Fibroblast of villous mesenchyme (primary cell): ENCODE measurements at places on chromosomes 7 and 10. TPM values are rescaled to one million over a fixed set of nuclear protein-coding genes. Genes with fewer than 3 reads are reported as not detected.

DNA sequence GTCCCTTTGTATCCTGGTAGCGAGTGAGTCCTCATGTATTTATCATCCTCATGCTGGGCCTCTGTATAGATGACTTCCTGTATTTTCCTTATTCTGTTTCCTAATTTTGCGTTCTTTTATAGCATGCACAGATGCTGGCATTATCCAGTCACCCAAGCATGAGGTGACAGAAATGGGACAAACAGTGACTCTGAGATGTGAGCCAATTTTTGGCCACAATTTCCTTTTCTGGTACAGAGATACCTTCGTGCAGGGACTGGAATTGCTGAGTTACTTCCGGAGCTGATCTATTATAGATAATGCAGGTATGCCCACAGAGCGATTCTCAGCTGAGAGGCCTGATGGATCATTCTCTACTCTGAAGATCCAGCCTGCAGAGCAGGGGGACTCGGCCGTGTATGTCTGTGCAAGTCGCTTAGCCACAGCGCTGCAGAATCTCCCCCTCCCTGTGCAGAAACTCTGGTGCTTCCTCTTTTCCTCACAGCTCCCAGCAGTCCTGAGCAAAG lies 183.1 kb upstream of the PRSS58 start:
- DNase-seq = no peak

The PNLIPRP1 gene
- not detected in 2 replicates for total RNA-seq

DNA sequence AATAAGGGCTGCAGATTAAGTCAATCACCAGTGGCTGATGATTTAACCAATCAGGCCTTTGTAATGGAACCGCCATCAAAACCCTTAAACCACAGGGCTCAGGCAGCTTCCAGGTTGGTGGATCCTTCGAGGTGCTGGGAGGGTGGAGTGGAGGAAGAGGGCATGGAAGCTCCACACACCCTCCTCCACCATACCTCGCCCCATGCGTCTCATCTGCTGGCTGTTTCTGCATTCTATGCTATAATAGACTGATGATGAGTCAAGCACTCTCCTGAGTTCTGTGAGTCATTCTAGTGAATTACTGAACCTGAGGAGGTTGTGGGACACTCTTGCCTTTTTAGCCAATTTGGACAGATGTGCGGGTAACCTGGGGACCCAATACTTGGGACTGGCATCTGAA lies 43.9 kb downstream of the CHST15 start:
- no peak for DNase-seq

DNA sequence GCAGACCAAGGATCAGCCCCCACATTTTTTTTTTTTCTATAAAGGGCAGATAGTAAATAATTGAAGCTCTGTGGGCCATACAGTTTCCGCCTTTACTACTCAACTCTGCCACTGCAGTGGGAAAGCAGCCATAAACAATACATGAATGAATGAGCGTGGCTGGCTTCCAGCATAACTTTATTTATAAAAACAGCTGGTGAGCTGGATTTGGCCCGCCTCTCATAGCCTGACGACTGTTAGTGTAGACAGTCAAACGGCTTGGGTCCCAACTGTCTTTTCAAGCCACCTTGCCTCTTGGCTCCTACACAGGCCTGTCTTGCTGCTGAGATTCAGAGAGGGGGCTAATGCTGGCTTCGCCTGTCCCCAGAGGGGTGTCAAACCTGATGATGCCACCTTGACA lies 169.8 kb upstream of the GPR26 start:
- no peak for DNase-seq

GRCh38 chr7:45921699-45922519 lies 837 bp upstream of the IGFBP3 start:
- peak; percentile 82 for DNase-seq

DNA sequence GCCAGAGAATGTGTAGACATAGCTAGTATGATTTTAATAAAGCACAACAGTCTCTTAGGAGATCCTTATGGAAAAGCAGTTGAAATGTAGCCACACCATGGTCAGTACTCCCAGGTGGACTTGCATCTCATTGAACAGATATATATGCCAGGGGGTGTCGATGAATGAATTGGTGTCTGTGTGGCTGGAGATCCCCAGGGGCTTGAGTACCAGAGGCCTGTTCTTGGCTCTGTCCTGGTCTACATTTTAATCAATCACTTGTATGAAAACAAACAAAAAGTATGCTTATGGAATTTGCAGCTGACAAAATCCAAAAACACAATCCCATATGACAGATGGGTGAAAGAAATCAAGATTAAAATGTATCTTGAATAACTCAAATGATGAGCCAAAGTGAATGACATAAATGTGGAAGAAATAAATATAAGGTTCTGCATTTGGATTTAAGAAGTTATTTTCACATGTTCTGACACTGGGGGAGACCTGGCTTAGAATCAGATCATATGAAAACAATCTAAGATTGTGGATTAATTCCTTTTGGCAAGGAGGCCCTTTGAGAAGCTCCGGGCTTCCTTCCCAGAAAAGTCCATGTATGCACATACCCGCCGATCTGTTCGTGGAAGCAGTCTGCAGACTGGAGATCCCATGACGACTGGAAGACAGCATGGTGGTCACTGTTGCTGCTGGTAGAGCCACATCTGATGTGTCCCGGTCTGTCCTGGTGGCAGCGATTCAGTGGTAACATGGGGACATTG lies 15.6 kb downstream of the CLEC2L start:
- DNase-seq = no peak

DNA sequence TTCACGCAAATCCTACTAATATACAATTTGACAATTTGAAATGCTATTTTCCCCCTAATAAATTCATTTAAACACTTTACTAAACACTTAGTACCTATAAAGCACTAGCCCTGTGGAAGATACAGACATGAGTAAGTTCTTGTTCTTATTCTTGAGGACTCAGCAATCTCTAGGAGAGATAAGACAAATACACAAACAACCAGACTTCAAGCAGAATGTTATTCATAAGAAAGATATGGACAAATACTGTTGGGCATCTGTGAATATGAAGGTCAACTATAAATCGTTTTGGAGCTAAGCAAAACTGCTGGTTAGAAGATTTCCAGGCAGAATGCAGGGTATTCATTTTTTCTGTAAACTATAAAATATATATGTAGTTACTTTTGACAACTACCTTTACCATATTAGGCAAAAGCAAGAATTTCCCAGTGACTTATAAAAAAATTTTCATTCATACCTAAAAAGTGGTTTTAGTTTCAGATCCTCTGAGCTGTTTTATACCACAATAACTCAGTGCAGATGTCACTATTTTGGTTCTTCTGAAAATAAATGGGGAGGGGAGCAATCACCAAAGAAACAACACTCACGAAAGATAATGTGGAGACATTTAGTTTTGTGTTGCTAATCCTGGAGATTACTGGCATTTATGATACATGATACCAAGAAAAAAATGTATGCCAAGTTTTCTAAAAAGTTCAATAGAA lies 3.8 kb downstream of the VPS41 start:
- DNase-seq = peak; percentile 48

The CALCR gene
- total RNA-seq = under 0.01 TPM in 1 of 2 replicates, not detected in the other

The LIPJ gene
- total RNA-seq = under 0.01 TPM in 1 of 2 replicates, not detected in the other

The BTBD16 gene
- total RNA-seq = not detected in 2 replicates

GRCh38 chr7:145692237-145692950 lies 424.2 kb upstream of the CNTNAP2 start:
- DNase-seq = no peak

DNA sequence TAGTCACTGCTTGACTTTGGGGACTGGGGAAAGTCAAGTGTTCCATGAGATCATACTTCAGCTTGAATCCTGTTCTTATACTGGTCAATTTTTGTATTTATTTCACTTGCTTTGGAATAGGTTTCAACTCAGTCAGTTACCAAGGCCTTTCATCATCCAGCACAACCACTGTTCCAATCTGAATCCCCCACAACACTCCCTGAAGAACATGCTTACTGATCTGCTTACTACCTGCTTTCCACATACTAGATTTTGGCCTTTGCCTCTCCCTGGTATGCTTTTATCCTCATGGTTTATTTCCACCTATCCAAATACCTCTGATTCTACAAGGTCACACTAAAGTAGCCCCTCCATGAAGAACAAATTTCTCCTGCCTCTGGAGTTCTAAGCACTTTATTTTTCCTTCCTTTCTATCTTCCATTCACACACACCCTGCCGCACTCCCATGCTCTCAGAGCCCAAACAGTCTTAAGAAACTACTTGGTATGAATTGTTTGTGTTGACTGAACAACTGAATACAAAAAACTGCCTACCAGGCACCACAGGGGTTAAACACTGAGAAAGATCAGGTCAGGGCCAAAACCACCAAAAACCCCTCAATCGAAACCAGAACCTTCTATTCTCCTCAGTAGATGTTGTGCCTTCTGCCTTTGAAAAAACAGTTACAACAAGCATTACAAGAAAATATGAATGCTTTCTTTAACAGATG lies 178.1 kb downstream of the AVL9 start:
- no peak for DNase-seq

GRCh38 chr7:117053432-117053831 lies 100.1 kb downstream of the ST7 start:
- no peak for DNase-seq

DNA sequence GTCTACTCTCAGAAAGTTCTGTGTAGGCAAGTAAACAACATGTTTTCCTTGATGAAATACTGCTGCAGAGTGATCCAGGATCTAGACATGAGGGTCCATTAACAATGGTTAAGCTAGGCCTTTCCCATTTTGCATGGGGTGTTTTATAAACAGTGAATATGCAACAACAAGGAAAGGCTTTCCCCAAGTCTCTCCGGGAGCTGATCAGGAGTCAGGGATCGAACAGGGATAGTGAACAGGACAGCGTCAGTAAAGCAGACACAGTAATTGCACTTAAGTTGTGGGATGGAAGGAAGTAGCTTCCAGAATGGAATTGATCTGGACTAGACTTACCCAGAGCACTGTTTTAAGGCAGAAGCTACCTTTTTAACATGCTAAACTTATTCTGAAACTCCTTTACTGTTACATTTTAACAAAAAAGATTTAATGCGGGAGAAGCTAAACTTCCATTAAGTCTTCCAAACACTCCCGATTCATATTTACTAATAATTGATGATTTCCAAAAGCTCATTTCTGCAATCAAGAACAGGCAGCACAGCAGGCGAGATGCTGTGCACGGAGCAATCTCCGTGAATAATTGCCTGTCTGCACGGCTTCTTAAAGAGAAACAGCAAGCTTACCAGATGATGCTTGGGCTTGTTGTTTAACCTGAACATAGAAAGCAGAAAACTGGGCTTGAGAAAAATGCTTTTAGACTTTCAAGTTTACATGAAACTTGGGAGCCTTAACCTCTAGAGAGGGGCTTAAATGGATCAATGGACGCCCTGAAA lies 50.3 kb upstream of the DOCK1 start:
- no peak for DNase-seq

GRCh38 chr10:79268742-79269141 lies 78.5 kb upstream of the PPIF start:
- DNase-seq = no peak

GRCh38 chr7:137097111-137097510 lies 228.7 kb downstream of the CHRM2 start:
- DNase-seq = peak; percentile 40

GRCh38 chr10:126199221-126199998 lies 188.9 kb downstream of the ADAM12 start:
- peak; percentile 96 for DNase-seq

DNA sequence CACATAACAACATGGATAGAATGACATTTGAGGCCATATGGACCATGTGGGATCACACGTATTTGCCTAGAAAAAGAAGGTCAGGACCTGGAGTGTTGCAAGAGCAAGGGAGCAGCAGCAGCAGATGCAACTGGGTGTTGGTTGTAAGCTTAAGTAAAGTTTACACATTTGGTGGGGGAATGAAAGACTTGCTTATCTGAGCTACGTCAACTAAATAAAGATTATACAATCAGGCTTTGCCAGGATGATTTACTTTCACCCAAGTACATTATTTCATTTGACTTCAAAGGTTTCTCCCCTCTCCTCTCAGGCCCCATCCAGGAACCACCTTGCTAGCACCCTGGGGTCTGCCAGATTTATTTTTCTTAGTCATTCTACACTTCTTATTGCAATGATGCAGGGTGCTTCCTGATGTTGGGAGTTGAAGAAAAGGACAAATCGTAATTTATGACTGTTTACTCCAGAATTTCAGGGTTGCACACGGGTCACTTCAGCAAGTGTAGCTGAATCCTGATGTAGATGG lies 591.9 kb upstream of the IGFBP3 start:
- peak; percentile 100 for DNase-seq

DNA sequence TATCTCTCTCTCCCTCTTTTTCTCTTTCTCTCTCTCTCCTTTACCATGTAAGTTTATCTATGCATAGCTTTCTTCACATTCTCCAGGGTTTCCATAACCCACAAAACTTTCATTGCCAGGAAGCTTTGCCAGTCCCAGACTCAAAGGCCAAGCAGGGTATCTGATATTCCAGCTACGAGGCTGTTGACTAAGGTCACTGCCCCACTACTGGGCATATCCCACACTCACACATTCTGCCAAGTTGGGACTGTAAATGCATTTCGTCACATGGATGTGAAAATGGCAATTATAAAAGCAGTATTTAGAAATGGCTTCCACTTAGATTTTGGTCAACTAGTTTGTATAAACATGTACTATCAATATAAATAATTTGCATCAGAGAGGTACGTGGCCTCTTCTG lies 43.3 kb upstream of the SEPTIN7 start:
- peak; percentile 44 for DNase-seq

DNA sequence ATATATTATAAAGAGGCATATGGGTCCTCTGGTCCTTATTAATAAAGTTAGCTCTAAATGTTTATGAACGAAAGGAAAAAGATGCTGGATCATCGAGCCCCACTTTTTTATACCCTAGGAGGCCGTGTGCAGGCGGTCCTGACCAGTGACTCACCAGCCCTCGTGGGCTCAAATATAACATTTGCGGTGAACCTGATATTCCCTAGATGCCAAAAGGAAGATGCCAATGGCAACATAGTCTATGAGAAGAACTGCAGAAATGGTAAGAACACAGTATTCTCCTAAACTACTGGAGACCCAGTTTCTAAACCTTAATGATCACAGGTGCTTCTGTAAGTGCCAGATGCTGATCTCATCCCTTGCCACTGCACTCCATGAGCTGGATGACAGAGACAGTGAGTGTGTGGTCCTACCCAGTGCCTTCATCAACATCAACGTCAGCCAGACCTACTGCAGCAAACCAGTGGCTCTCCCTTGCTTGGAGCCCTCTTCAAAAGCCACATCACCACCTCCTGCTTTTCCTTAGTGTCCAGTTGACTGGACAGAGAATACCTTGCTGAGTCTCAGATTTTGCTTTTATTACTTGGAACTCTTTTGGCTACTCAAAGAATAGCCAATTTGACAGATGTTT lies 7.6 kb downstream of the GPNMB start:
- DNase-seq = no peak

The KCNIP2 gene
- 0.86 and 0.97 TPM in 2 replicates for total RNA-seq
